ENCODE measurements at places on chromosomes 2 and 18.
A peak's percentile ranks its signal among the peaks of the same experiment; 100 is the strongest.

DNA sequence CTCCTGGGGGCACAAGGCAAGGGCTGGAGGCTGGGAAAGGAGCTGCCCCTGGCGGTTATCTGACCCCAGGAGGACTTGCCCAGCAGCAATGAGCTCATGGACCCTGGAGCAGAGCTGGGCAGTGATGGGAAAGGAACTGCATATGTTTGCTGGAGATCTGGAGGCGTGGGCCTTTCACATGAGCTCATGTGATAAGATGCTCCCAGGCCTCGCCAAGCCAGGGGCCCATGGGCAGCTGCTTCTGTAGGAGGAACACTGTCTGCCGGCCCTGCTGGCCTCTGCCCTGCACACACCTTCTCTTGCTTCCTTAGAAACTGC is 9.0 kb upstream of the NPPC start:
- no peak for DNase-seq

- no peak for DNase-seq
Observed at GRCh38 chr2:14256890-14257289, 375.6 kb upstream of the LRATD1 start.

DNA sequence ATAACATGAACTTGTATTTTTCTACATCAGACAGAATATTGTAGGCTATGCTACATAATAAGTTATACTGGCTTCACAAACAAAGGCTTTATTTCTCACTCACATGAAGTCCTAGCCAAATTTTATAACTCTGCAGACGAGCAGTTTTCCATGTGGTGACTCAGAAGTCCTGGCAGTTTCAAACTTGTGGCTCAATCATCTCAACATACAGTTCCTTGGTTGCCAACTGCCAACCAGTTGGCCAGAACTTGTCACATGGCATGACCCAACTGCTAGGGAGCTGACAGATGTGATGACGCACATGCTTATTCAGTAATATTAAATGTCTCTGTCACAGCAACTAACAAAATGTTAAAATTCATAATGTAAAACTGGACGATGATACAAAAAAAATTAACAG is 63.8 kb upstream of the ZC3H15 start:
- DNase-seq = no peak

DNA sequence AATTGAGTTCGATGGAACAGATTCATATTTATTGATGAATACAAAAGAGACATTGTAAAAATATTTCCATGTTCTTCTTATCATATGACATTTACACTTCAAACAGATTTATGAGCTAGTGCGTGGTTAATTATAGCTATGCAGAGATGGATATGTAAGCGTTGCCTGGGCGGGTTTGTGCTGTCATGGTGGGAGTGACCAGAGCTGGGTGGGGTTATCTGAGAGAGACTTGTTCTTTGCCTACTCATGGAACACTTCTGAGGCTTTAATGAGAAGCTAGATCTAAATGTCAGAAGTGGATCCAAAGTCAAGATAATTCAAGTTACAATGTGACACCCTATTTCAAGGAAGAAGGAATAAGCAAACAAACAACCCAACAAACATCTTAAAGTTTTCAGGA is 162.3 kb upstream of the ZEB2 start:
- no peak for DNase-seq

- DNase-seq = no peak
Observed at GRCh38 chr2:233411162-233411561, 56.9 kb downstream of the DGKD start.

GRCh38 chr2:147083664-147084063 is 761.2 kb upstream of the ACVR2A start:
- DNase-seq = no peak

GRCh38 chr2:44055664-44056063 is 59.9 kb upstream of the LRPPRC start:
- DNase-seq = no peak

DNA sequence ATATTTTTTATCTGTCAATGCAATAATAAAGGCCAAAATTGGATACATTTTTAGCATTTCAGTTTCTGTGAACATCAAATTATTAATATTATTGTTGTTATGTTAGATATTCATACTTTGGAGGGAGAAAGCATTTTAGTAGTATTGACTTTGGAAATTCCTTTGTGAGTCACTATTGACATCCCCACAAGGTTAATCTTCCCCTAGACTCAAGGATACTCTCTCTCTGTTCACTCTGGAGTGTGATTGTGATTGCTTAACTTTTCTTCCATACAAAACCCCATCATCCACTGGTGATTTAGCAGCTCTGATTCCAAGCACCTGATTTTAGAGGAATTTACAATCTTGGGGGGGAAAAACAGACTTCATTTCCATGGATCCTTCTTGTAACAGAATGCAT is 352.0 kb downstream of the THSD7B start:
- DNase-seq = no peak

- DNase-seq = no peak
Observed at GRCh38 chr2:100137318-100137717, 5.1 kb downstream of the AFF3 start.

DNA sequence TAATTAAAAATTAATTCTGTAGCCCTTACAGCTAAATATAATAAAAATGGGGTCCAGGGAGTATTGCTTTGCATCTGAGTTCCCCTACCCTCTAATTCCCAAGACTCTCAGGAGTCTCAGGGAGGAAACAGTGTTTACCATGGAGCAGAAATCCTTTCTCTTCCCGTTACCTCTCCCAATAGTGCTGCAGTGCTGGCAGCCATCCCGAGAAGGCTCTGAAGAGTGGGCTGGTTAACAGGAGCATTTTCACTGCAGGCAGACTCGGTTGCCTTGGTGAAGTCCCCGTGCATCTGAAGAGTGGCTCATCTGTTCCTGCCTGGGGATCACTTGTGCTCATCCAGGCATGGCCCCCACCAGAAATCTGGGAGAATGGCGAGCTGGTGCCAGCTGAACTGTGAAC is 41.8 kb upstream of the TMEM178A start:
- no peak for DNase-seq

- DNase-seq = no peak
Observed at GRCh38 chr2:226115102-226115831, 684.4 kb downstream of the IRS1 start.

- no peak for DNase-seq
Observed at GRCh38 chr2:129139380-129139779, 820.7 kb upstream of the HS6ST1 start.

GRCh38 chr18:42641996-42642395 is 473.5 kb downstream of the RIT2 start:
- DNase-seq = no peak

DNA sequence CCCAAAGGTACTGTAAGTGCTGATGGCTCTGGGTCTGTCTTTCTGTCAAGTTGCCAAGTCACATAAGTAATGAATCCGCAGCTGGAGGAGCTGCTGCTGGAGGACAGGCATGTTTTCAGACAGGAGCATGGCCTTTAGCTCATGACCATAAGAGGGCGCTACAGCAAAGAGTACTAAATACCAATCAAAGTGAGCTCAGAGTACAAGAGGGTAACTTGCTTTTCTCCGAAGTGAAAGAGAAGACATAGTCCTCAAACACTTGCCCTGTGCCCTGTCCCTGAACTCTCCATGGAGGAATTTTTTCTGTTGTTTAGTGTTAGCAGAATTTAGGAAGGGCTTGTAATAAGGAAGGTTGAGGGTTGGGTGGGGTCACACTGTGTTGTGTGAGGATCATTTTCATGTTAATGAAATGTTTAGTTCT is 58.0 kb upstream of the EML6 start:
- peak; percentile 20 for DNase-seq

DNA sequence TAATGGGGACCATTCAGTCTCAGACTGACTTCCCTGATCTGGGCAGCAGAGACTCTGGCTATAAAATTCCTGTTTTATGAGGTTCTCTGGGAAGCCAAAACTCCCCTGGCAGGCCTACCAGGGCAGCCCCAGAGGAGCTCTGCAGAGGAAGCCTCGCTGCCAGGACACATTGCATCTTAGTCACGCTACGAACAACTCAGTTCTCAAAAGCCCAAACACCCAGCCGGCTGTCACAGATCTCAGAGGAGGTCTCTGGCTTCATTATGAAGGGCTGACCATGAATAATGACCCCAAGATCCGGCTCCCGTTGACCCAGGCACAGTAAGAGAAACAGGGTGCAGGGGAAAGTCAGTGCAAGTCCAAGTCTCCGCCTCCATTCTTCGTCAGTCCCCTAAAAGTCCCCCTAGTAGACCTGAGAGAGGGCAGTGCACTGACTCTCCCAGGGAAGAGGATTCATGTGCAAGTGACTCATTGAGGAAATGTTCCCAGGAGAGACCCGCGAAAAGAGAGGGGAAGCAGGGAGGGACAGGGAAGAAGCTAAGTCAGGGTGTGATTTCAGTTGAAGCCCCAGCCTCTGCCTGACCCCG is 212.3 kb downstream of the CYP26B1 start:
- DNase-seq = no peak

DNA sequence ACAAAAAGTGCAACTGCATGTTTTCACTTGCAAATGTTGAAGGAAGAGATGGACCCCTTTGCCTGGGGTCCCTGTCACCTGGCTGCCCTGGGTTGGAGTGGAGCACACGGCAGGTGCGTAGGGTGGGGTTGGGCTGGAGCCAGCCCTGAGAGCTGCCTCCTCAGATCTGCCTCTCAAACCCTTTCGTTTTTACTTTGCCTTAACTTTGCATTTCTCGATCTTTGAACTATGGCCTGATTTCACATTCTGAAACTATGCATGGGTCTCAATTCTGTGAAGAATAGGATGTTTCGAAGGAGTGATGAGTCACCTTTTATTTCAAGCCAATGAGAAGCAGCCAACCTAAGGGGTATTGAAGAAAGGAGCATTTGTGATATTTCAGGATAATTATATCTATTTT is 132.8 kb downstream of the ACOXL start:
- peak; percentile 35 for DNase-seq

GRCh38 chr18:9627642-9628041 is 13.3 kb upstream of the PPP4R1 start:
- no peak for DNase-seq

GRCh38 chr2:42510191-42510590 is 16.4 kb upstream of the KCNG3 start:
- DNase-seq = no peak

DNA sequence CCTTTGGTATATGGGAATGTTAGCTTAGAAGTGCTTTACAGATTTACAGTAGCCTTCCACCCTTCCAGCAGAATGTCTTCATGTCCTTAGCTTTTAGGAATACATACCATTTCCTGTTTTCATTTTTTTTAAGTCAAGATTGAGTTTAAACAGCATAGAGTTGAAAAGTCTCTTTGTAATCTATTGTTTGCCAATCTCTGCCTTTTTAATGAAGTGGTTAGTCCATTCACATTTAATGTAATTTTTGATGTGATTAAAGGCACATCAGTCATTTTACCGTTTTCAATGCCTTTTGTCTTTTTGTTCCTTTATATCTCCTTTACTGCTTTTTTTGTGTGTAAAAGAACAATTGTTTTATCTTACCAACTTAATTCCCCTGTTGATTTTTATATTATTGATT is 233.4 kb upstream of the SMIM21 start:
- no peak for DNase-seq

DNA sequence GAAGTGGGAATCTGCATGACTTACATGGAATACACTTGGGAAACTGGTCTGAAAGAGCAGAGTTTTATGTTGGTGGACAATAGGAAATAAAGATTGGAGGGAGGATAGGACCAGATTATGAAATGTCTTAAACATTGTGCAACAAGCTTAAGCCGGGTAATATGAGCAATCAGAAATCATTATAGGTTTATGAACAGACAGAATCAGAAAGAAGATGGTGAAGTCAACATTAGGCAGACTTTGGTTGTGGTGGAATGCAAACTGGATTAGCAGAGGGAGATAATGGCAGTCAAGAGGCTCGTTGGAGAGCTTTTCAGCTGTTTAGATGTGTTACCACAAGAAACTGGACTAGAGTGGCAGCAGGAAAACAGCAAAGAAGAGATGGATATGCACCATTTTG is 43.5 kb downstream of the CRIM1 start:
- no peak for DNase-seq

DNA sequence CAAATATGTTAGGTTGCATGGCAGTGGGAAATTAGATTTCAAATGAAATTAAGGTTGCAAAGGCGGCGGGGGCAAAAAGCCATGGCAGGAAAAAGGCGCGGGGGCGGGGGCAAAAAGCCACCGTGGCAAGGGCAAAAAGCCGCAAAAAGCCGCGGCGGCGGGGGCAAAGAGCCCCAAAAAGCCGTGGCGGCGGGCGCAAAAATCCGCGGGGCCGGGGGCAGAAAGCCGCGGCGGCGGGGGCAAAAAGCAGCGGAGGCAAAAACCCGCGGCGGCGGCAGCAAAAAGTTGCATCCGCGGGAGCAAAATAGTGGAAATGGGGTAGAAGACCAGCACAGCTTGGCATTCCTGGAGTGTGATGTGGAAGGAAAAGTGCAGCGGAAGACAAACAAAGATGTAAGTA is 417.1 kb downstream of the ANKRD30B start:
- DNase-seq = no peak

GRCh38 chr2:68750592-68751396 is 16.2 kb downstream of the ARHGAP25 start:
- no peak for DNase-seq

- DNase-seq = no peak
Observed at GRCh38 chr18:27931535-27931934, 245.4 kb downstream of the CDH2 start.

DNA sequence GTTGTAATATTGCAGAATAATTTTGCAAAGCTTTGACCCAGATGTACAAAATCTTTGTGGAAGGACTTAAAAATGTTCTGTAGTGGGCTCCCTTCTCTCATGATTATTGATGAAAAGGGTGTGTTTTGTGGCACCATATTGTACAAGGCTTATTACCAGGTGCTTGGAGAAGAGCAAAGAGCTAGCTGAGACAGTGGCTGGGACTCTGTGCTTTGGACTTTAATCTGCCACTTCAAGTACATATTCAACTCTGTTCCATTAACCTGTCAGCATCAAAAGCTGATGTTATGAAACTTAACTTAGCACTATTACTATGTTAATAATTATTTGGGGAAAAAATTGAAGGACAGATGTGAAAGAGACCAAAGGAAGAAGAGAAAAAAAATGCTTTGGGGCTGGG is 31.0 kb downstream of the CCDC195 start:
- no peak for DNase-seq

DNA sequence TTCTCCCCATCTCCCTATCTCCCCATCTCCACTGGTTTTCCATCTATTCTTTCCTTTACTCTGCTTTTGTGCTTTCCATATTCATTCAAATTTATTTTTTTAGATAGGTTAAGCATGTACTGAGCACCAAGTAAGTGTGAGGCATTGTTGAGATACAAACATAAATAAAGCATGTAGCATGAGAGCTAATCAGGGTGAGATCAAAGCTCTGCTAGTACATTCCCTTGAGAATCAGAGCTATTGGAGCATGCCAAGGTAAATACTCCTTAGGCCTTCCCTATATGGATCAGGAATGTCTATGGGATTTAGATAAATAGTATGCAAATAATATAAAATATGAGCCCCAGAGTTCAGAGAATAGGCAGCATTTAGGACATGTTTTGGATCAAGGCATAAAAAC is 25.3 kb downstream of the BABAM2 start:
- no peak for DNase-seq

DNA sequence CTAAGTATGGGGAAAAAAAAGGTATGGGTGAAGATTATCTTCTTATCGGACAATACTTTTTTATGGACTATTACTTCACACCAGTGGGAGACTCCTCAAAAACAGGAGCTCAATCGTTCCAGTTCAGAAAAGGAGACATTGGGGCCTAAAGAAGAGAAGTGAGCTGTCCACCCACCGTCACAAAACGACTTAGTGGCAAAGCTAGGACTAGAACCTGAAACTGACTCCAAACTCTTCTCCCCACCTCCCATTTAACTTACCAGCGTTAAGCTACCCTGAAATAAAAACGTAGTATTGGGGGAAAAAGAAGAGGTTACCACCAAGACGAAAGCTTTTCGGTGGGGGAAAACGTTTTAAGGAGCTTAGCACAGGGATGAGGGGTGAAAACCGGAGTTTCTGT is 503 bp downstream of the GTF3C3 start:
- no peak for DNase-seq
